A673 (cell line): ENCODE measurements at places on chromosomes 6 and 20. TPM values are rescaled to one million over a fixed set of nuclear protein-coding genes. Genes with fewer than 3 reads are reported as not detected.

GRCh38 chr6:72418495-72418894, 203.4 kb upstream of the KCNQ5 start:
- no peak overlapping the region for H3K4me3 ChIP-seq
- no peaks in the 10 kb centered on the region for H3K36me3 ChIP-seq
- peak; percentile 64 for DNase-seq
- H3K27me3 ChIP-seq, result no peaks in the 10 kb centered on the region
- H3K4me1 ChIP-seq, result peaks cover 46% of the 10 kb centered on the region

The ANKRD66 gene
- not detected in 2 replicates for total RNA-seq

- peaks cover 25% of the 10 kb centered on the region for H3K27me3 ChIP-seq
- no peak overlapping the region for H3K4me3 ChIP-seq
- H3K4me1 ChIP-seq, result no peaks in the 10 kb centered on the region
Observed at GRCh38 chr6:132236281-132236680, 165.0 kb downstream of the MOXD1 start.

DNA sequence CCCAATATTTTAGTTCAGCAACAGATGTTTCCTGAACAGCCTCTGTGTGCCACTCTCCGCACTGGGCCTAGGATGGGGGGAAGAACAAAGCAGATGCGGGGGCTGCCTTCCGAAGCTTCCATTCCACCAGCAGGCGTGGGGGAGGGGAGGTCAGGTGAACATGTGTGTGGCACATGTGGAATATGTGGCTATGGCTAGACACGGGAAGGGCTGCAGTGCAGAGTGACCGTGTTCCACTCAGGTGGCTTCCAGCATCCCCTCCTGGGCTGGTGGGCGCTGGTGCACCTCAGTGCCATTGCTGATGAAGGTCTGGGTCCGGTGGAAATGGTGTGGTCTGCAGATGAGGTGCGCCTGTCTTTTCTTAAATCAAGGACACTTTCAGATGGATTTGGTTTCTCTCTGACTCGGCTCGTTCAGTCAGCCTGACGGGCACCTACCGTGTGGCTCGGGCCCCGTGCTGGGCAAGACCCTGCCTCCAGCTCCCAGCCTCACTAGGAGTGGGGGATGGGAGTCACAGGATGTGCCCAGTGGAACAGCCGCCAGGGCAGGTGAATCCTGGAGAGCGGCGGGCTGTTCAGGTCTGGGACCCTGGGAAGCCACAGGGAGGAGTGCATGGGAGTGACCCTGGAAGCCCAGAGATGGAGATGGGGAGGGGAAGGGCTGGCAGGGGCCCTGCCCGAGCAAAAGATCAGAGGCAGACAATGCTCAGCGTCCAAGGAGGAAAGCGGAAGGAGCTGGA, 111.0 kb downstream of the SYCP2 start:
- no peak overlapping the region for H3K27ac ChIP-seq
- no peaks in the 10 kb centered on the region for H3K36me3 ChIP-seq
- DNase-seq, result no peak
- no peaks in the 10 kb centered on the region for H3K27me3 ChIP-seq
- H3K4me3 ChIP-seq, result no peak overlapping the region

GRCh38 chr20:20814685-20815084, 102.2 kb upstream of the RALGAPA2 start:
- no peak overlapping the region for H3K4me3 ChIP-seq
- DNase-seq, result no peak
- no peaks in the 10 kb centered on the region for H3K27me3 ChIP-seq
- no peak overlapping the region for H3K27ac ChIP-seq
- H3K36me3 ChIP-seq, result no peaks in the 10 kb centered on the region
- H3K4me1 ChIP-seq, result peaks cover 21% of the 10 kb centered on the region

GRCh38 chr6:158654960-158655489, 5.2 kb downstream of the SYTL3 start:
- peak; percentile 68 for DNase-seq
- peaks cover 14% of the 10 kb centered on the region for H3K4me1 ChIP-seq
- H3K36me3 ChIP-seq, result no peaks in the 10 kb centered on the region

GRCh38 chr6:143234734-143235133, 174.0 kb downstream of the AIG1 start:
- H3K4me1 ChIP-seq, result no peaks in the 10 kb centered on the region
- no peak for DNase-seq
- H3K27me3 ChIP-seq, result no peaks in the 10 kb centered on the region
- no peak overlapping the region for H3K4me3 ChIP-seq
- no peak overlapping the region for H3K27ac ChIP-seq
- no peaks in the 10 kb centered on the region for H3K36me3 ChIP-seq

DNA sequence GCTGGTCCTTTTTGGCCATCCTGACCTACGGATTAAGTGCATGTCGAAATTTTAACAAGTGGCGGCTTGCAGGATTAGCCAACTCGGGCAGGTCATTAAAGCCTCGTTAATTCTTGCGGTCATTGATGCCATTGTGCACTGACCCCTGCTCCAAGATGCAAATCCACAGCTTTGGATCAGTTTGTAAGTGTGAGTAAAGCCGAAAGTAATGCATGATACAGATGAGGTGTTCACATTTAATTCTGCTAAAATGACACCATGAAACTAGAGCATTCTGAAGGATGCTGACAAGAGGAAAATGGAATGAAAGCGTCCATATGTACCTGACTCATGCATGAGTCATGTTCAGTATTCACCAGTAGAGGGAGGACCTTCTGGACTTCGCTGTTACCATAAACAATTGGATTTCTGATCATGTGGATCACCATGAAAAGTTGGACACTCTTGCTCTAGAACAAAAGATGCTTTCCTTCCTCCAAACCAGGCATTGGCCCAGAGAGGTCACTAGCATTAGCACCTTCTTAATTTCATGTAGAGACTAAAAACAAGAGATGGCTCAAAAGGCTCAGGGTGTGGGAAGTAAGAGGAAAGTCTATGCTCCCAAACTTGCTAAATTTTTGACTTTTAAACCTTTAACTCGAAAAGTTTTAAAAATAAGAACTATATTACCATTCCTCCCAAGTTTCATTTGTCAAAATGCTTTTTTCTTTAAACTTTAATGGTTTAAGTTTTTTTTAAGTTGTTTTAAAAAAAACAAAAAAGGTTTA, 48.0 kb downstream of the MUC22 start:
- H3K27ac ChIP-seq, result no peak overlapping the region
- peaks cover 21% of the 10 kb centered on the region for H3K4me1 ChIP-seq
- peak; percentile 59 for DNase-seq
- no peaks in the 10 kb centered on the region for H3K36me3 ChIP-seq
- H3K27me3 ChIP-seq, result no peaks in the 10 kb centered on the region
- no peak overlapping the region for H3K4me3 ChIP-seq

DNA sequence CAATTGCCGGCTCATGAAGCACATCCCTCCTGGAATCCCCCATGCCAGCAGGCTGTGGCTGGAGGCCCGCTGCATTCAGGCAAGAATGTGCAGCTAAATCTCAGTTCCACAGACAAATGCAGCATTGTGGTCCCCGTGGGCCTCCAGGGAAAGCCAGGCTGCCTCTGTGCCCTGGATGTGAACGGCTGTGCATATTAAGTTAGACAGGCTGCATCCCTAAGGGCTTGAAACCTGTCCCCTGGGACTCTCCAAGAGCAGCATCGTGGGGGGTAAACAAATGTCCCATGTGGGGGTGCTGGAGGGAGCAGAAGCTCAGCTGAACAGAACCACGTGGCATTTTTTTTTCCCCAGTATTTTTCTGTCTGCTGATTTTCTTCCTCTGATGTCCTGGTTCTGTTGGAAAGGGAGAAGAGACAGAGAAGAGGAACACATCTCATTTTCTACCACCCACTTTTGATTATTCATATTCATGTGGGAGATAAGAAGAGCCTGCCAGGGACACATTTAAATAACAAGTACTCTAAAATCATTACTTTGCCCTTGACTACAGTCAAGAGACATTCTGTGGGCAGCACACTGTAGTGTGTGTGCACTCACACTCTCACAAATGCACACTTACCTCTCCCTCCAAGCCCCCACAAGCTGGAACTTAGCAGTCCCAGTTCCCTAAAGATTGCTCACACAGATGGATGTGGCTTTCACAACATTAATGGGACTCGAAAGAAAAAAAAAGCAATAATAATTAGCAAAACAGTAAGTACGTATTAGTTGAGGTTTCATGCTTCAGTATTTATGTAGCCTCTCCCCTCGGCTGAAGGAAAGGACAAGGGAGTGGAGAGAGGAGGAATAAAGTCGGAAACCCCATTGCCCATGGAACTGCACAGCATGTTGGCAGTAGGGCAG, 16.9 kb downstream of the GFOD1 start:
- H3K36me3 ChIP-seq, result no peaks in the 10 kb centered on the region
- no peaks in the 10 kb centered on the region for H3K27me3 ChIP-seq
- no peak overlapping the region for H3K27ac ChIP-seq
- H3K4me1 ChIP-seq, result peaks cover 22% of the 10 kb centered on the region
- peak; percentile 57 for DNase-seq

The MAFB gene
- 44.3 and 57.0 TPM in 2 replicates for total RNA-seq

- H3K4me1 ChIP-seq, result no peaks in the 10 kb centered on the region
- no peaks in the 10 kb centered on the region for H3K27me3 ChIP-seq
- no peaks in the 10 kb centered on the region for H3K36me3 ChIP-seq
- H3K27ac ChIP-seq, result no peak overlapping the region
Observed at GRCh38 chr20:16537025-16537665, 36.1 kb downstream of the KIF16B start.

- no peak overlapping the region for H3K4me3 ChIP-seq
- H3K27me3 ChIP-seq, result no peaks in the 10 kb centered on the region
- no peak overlapping the region for H3K27ac ChIP-seq
- H3K4me1 ChIP-seq, result no peaks in the 10 kb centered on the region
- H3K36me3 ChIP-seq, result no peaks in the 10 kb centered on the region
- no peak for DNase-seq
Observed at GRCh38 chr6:83948851-83949250, 84.7 kb upstream of the MRAP2 start.

GRCh38 chr20:51027035-51027795, 4.3 kb upstream of the KCNG1 start:
- DNase-seq, result no peak
- no peaks in the 10 kb centered on the region for H3K27me3 ChIP-seq
- H3K4me1 ChIP-seq, result peaks cover 7% of the 10 kb centered on the region
- H3K4me3 ChIP-seq, result no peak overlapping the region
- H3K36me3 ChIP-seq, result no peaks in the 10 kb centered on the region

GRCh38 chr6:104613416-104614001, 246.2 kb downstream of the HACE1 start:
- H3K27me3 ChIP-seq, result no peaks in the 10 kb centered on the region
- H3K4me3 ChIP-seq, result peak overlapping the region; percentile 17
- DNase-seq, result peak; percentile 70
- H3K27ac ChIP-seq, result no peak overlapping the region
- peaks cover 11% of the 10 kb centered on the region for H3K4me1 ChIP-seq
- H3K36me3 ChIP-seq, result no peaks in the 10 kb centered on the region

DNA sequence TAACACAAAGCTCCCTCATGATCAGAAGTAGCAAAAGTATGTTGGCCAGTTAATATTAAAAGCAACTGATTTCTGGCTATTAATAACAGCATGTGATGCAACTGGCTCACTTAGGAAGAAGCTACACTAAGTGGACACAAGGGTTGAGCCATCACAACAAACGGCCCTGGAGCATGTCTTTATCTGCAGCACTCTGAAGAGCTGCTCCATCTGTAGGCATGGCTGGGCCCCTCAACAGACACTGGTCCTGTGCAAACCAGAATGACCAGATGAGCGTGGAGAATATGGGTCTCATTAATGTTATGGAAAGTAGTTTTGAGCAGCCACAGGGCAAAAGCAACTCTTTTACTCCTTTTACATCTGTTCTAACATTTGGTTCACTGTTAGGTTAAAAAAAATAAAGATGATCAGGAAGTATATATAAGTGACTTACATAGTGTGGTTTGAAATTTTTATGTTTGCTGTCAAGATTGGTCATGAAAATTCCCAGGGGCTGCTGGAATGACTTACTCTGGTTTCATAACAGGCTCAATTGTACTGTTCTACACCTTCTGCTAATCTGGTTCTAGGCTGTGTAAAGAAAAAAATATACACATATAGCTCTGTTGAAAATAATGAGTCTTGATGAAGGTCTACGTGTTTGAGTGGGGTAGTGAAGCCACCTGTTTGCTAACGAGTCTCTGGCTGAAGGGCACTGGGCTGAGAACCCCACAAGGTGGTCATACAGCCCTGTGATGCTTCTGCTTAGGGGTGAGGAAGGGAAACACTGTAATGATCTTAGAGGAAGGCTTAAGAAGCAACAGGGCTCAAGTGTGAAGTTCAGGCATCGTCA, 58.1 kb downstream of the INSM1 start:
- H3K36me3 ChIP-seq, result no peaks in the 10 kb centered on the region
- H3K4me3 ChIP-seq, result no peak overlapping the region
- no peak overlapping the region for H3K27ac ChIP-seq
- H3K27me3 ChIP-seq, result no peaks in the 10 kb centered on the region

The SALL4 gene
- 17.7 and 18.4 TPM in 2 replicates for total RNA-seq

The IP6K3 gene
- not detected in 2 replicates for total RNA-seq

- H3K27ac ChIP-seq, result no peak overlapping the region
- no peak overlapping the region for H3K4me3 ChIP-seq
- no peaks in the 10 kb centered on the region for H3K27me3 ChIP-seq
- no peak for DNase-seq
- H3K4me1 ChIP-seq, result peaks cover 5% of the 10 kb centered on the region
- H3K36me3 ChIP-seq, result no peaks in the 10 kb centered on the region
Observed at GRCh38 chr6:35140639-35141006, 516 bp downstream of the TCP11 start.

- H3K4me1 ChIP-seq, result peaks cover 7% of the 10 kb centered on the region
- no peak overlapping the region for H3K4me3 ChIP-seq
- no peaks in the 10 kb centered on the region for H3K36me3 ChIP-seq
Observed at GRCh38 chr6:35634316-35634715, 54.4 kb downstream of the FKBP5 start.

GRCh38 chr20:55417836-55418235, 587.5 kb downstream of the CBLN4 start:
- H3K4me3 ChIP-seq, result no peak overlapping the region
- no peaks in the 10 kb centered on the region for H3K4me1 ChIP-seq
- no peaks in the 10 kb centered on the region for H3K36me3 ChIP-seq
- no peaks in the 10 kb centered on the region for H3K27me3 ChIP-seq

DNA sequence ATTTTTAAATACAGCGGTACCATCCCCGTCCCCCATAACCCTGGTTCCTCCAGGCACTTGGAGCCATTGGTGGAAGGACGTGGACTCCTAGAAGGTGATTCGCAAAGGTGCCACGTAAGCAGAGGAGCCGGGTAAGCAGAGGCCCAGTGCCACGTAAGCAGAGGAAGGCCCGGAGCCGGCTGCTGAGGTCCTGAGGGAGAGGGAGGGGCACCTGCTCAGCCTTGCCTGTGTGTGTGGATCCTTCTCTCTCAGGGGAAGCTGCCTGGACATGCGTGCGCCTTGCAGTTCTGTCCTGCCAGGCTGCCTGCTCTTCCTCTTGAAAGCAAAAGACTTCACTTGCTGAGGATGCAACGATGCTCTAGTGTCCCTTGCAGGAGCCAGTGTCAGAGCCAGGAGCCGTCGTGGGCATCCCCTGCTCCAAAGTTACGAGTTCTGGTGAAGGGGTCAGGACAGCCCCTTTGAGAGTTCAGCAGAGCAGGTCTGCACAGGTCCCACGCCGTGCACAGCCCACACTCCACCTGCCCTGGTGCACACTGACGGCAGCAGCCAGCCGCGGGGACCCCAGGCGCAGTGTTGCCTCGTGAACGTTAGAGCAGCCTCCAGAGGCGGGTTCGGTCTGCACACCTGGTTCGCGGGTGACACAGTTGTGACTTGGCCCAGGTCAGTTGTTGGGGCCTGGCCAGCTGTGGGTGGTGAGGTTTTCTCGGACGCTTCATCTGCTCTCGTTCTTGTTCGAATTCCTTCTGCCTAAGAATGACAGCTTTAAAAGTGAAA, 1.9 kb upstream of the NKAIN4 start:
- no peak for DNase-seq
- H3K27ac ChIP-seq, result no peak overlapping the region
- no peaks in the 10 kb centered on the region for H3K4me1 ChIP-seq

- peaks cover 23% of the 10 kb centered on the region for H3K4me1 ChIP-seq
- H3K4me3 ChIP-seq, result no peak overlapping the region
- no peak overlapping the region for H3K27ac ChIP-seq
- no peak for DNase-seq
Observed at GRCh38 chr6:13765570-13765969, 48.8 kb downstream of the MCUR1 start.
